GM06990 (cell line): ENCODE measurements at places on chromosomes 6 and 20.

DNA sequence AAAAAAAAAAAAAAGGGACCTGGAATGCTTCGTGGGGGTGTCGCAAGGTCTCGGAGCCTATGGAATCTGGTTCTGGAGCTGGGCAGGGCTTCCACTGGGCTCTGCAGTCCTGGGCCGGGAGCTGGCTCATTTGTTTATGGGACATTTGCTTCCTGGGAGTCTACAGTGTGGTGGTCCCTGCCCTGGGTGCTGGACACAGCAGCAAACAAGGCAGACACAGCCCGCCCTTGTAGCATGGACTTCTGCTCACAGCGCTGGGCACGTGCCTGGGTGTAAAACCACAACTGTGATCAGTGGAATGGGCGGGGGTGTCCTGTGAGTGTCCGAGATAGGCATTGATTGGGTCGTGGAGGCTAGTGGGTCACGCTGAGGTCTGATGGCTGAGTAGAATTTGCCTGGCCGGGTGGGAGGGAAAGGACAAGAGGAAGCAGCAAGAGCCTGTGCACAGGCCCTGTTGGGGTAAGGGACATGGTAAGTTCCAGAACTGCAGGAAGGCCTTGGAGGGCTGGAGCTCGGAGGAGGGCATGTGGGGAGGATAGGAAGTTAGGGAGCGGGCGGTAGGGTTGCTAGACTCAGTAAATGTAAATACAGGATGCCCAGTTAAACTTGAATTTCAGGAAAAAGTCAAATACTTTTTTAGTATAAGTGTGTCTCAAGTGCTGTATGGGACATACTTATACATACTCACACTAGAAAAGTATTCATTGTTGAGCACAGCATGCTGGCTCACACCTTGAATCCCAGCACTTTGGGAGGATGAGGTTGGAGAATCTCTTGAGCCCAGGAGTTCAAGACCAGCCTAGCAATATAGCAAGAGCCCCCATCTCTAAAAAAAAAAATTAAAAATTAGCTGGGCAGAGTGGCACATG, 61.3 kb upstream of the PMEPA1 start:
- no peak for DNase-seq

DNA sequence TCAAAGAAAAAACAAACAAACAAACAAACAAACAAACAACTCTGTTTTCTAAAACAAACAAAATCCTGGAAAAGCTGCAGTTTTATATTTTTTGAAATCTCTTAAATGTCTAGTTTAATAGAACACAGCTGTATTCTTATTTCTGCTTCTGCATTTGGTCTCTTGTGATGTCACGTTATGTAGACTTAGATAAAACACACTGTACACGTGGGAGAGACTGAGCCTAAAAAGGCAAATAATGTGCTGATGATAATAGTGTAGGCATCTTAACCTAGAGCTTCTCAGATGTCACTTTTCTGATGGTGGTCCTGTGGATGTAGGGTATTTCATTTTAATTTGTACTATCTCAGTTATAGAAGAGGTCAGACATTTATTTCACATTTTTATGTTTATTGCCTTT, 261.7 kb downstream of the UTRN start:
- no peak for DNase-seq

GRCh38 chr6:56756219-56756789, 113.6 kb upstream of the DST start:
- no peak for DNase-seq

DNA sequence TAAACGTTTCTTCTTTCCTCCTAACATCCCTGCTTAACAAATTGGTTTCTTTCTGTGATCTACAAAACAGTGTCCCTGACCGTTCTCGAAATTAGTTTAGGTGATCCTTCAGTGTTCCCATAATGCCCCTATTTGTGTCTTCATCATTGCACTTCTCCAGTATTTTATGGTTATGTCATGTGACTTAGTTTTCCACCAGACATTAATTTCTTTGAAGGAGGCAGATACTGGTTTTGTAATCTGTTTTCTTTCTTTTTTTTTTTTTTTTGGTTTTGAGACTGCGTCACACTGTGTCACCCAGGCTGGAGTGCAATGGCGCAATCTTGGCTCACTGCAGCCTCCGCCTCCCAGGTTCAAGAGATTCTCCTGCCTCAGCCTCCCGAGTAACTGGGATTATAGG, 49.2 kb downstream of the FAM217A start:
- no peak for DNase-seq

DNA sequence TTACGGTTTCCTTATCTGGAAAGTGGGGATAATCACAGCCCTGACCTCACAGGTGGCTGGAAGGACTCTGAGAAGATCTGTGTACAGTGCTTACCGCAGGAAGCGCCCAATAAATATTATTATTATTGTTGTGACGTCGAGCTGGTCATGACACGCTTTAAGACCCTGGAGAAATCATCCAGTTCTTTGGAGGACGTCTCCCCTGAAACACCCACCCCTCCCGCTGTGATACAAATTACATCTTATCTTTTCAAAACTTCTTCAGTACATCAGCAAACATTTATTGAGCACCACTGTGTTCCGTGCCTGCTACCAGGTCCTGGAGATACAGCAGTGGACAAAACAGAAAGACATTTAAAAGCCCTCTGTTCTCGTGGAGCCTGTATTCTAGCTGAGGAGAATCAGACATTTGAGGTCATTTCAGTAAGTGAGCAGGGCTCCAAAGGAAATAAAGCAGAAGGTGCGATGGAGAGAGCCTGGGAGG, 118.7 kb downstream of the CEBPB start:
- DNase-seq = no peak

GRCh38 chr6:22298475-22298890, 1.6 kb upstream of the PRL start:
- no peak for DNase-seq

DNA sequence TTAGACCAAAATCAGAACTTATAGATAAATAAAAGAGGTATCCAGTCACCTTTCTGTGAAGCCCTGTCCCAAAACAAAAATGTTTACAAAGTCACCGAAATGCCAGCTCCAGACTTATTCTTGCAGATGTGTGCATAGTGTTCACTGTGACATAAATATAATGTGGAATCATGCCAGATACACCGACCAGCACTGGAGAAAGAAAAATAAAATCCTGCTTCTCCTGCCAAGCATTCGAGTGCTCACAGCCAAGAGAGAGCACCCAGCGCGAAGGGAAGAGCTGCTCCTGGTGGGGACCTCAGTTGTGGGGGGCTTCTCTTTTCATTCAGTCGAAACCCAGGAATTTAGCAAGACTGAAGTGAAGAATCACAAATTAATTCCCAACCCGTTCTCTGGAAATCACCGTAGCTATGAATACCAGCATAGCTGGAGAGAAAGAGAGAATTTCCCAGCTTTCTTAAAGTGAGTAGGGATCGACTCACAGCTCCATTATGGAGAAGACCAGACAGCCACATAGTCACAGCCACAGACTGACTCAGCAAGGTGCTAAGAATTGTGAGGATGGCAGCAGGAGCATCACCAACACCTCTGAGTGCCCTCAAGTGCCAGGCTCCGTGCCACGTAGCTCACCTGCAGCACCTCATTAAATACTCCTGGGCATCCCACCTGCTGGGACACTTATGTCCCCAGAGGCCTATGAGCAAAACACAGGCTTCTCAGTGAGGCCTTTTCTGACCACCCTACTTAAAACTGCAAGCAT, 33.2 kb downstream of the BFSP1 start:
- no peak for DNase-seq

DNA sequence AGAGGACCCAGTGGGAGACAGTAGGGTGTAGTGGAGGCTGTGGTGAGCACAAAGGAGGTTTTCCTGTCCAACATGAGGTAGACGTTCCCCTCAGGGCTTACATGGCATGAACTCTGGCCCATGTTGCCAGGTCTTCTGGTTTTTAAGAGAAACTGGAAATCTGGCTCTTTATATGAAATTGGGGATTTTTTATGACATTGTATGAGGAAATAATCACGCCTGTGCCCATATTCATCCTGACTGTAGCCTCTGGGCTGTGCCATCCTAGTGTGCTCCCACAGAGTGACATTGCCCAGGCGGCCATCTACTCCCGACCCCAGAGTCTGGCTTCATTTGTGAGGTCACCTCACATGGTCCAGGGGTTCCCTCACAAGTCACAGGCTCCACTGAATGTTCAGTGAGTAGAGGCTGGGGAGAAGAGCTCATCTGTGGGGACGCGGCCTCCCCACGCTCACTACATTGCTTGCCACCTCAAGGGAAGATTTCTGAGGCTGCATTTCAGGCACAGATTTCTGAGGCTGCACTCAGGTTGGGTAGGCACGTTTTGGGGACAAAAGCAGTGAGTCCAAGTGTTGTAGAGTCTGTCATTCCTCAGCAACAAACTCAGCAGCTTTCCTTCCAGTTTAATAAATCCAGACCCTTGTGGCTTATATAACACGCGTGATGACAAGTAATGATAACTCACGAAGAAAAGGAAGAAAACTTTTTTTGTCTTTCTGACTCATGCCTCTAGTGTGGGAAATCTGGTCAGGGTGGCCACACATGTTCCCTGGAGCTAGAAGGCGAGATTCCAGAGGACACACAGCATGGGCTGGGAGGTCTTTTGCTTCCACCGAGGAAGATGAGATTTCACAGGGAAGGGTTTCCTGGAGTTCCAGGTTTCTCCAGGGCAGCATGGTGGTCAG, 41.7 kb downstream of the SLC24A3 start:
- DNase-seq = no peak

DNA sequence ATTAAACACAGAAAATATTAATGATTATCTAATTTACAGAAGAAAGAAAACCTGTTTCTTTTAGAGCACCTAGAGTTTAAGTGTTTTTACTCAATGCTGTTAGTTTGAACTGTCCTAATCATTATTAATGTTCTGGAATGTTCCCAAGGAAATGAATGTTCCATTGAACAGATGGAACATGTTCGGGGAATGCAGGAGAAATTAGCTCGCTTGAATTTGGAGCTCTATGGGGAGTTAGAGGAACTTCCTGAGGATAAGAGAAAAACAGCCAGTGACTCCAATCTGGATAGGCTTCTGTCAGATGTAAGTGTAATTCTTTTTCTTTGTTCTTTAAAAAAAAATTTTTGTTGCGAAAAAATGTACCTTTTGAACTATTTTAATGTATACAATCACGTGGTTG, 10.8 kb upstream of the ECT2L start:
- DNase-seq = no peak

- DNase-seq = no peak
Measured at GRCh38 chr20:33732166-33732970, 572 bp downstream of the ZNF341 start.

- no peak for DNase-seq
Measured at GRCh38 chr6:99602520-99603420, 3.9 kb upstream of the PRDM13 start.

DNA sequence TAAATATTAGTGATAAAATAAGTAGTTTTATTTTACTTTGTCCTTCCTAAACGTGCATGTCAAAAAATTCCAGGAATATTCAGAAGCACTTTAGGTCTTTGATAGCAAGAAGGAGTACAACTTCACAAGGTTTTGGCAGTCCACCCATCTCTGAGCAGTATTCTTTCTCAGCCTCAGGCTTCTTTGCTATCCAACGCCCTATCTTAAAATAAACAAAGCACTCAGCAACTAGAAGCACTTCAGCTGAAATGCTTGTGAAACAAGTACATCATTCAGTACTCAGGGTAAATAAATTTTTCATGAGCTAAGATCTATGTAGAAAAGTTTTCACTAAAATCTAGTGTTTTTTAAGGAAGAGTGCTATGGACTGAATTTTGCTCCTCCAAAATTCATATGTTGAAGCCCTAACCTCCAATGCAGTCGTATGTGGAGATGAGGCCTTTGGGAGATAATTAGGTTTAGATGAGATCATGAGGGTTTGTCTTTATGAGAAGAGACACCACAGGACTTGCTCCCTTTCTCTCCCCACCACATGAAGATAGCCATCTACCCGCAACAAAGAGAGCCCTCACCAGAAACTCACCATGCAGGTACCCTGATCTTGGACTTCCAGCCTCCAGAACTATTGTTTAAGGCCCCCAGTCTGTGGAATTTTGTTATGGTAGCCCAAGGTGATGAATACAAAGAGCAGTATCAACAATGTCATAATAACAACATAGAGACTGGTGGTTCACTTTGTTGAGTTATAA, 539.1 kb downstream of the TFAP2A start:
- no peak for DNase-seq

DNA sequence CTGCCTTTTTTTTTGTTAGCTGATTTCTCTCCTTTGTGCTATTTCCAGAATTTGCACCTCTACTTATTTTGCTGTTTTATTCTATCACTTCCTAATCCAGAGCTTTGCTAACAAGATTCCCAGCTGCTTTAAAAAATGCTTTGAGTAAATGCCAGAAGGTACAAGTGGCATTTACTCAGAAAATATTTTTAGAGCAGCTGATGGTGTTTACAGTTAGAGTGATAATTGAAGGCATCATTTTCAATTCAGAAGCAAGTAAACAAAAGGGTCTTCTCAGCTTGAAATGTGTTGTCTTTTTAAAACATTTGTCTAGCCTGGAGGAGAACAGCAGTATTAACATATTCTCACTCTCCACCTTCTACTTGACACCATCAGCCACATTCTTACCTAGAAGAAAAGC, 99.9 kb downstream of the OTOR start:
- DNase-seq = no peak

GRCh38 chr6:141401168-141401567, 731.6 kb upstream of the GJE1 start:
- no peak for DNase-seq

DNA sequence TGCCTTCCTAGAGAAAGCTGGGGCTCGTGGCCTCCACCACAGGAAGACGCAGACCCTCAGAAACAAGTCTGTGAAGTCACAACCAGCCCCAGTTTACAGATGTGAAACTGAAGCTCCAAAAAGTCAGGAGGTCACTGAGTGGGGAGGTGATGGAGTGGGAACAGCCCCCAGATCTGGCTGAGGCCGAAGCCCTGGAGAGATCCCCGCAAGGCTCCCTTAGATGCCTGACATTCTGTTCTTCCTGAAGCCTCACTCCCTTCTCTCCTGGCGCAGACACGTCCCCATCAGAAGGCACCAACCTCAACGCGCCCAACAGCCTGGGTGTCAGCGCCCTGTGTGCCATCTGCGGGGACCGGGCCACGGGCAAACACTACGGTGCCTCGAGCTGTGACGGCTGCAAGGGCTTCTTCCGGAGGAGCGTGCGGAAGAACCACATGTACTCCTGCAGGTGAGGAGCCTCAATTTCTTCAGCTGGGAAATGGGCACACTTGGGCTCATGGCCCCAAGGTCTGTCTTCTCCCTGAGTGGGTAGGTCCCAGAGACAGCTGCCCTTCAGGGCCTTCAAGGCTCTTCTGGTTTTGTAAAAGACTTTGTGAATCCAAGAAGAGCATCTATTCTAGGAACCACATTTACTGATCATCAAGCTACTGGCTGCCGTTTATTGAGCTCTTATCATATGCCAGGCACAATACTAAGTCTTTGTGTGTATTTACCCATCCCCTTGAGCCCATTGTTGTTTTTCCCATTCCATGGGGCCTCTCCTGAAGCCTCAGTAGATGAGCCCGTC, 50.5 kb downstream of the HNF4A start:
- DNase-seq = no peak

GRCh38 chr6:161409353-161409752, 135.5 kb upstream of the AGPAT4 start:
- DNase-seq = no peak

- no peak for DNase-seq
Measured at GRCh38 chr6:82227770-82228169, 19.8 kb downstream of the IBTK start.

DNA sequence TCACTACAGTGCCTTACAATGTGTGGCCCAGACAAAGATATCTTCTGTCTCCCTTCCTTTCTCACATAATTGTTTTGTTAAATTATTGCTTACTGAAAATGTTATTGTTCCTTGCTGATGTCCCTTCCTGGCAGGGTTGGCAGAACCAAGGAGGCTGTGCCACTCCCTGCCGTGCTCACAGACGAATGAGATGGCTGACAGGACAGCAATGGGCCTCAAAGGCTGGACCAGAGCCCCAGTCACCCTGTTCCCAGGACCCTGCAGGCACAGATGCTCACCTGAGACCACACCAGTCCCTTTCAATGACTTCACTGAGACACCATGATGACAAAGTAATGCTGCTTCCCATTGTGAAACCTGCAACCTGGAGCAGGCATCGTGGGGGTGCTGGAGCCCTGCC, 375.1 kb downstream of the HACE1 start:
- no peak for DNase-seq
